Astrocyte of the hippocampus (primary cell): ENCODE measurements at places on chromosomes 7 and 10.

GRCh38 chr7:91080351-91080750 lies 183.9 kb upstream of the FZD1 start:
- DNase-seq = no peak

DNA sequence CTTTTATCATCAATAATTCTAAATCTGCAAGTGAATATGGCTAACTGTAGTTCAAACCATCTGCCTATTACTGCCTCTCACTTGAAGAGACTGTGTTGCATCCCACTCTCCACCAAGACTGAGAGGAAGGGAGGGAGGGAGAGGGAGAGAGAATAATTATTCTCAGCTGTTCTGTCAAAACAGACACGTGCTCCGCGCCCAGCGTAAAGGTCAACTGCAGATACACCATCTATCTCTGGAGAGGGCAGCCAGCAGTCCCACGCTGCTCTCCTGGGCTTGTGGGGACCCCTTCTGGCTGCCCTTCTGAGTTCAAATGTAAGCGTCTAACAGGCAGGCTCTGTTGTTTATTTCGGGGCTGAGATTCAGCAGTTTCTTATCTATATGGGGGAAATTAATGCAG lies 625.5 kb upstream of the GALNT17 start:
- DNase-seq = no peak

GRCh38 chr10:22992075-22992474 lies 64.2 kb downstream of the ARMC3 start:
- DNase-seq = no peak

GRCh38 chr7:732094-732541 lies 5.0 kb upstream of the PRKAR1B start:
- DNase-seq = peak; percentile 40
